DMS79 treated with DMSO at 0.1 percent for 48 hours (cell line): ENCODE measurements at places on chromosomes 1 and 21.

GRCh38 chr1:169044971-169045370, 61.5 kb upstream of the ATP1B1 start:
- no peak for DNase-seq

DNA sequence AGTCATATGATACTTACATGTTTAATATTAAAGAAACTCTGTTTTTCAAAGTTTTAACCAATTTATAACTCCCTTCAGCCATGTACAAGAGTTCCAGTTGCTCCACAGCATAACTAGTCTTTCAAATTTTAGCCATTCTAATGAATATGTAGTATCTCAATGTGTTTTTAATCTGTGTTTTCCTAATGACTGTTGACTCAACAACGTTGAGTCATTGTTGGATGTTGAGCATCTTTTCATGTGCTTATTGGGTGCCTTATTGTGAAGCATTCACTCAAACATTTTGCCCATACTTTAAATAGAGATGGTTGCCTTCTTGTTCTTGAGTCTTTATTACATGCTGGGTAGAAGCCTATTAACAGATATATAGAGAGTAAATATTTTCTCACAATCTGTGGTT, 240.2 kb upstream of the LYPLAL1 start:
- no peak for DNase-seq

GRCh38 chr1:38028105-38028591, 15.6 kb downstream of the UTP11 start:
- peak; percentile 63 for DNase-seq

GRCh38 chr1:150146849-150147542, 2.7 kb upstream of the PLEKHO1 start:
- no peak for DNase-seq

- DNase-seq = no peak
Measured at GRCh38 chr1:1332774-1333480, 1.8 kb downstream of the TAS1R3 start.

GRCh38 chr1:50981741-50982140, 11.7 kb downstream of the CDKN2C start:
- peak; percentile 84 for DNase-seq

DNA sequence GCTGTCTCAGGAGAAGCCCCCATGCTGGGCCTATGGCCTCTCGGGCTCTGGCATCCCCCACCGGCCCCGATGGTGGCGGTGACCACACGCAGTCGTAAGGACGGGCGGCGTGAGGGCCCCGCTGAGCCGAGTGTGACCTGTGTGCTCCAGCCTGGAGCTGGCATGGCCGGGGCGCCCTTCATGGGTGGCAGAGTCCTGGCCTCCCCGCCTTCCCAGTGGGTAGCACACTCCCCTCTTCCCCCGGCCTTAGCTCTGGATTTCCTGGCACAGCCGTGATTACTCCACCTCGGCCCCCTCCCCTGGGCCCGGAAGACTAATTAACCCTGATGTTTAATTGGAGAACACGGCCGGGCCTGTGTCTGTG, 44.6 kb downstream of the SLX9 start:
- no peak for DNase-seq

GRCh38 chr1:186531561-186532165, 70.7 kb upstream of the PDC start:
- no peak for DNase-seq

- no peak for DNase-seq
Measured at GRCh38 chr1:246691622-246692495, 32.4 kb upstream of the SCCPDH start.

DNA sequence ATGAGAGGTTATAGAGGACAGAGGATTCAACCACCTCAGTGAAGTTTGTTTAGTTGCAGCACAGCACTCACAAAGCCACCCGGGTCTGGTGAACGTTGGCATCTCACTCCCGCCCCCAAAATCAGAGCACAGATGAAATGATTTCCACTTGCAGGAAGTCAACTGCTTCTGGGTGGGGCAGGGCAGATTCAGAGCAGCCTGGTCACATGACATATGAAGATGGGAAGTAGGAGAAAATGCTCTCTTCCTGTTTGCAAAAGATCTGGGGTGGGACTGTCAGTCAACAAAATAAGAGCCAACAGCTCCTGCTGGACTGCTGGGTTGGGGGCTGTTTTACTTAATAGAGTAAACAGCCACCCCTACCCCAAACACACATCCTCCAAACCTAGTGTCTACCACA, 43.2 kb downstream of the LRRC71 start:
- no peak for DNase-seq

GRCh38 chr1:110361856-110362255, 22.7 kb downstream of the RBM15 start:
- DNase-seq = no peak

DNA sequence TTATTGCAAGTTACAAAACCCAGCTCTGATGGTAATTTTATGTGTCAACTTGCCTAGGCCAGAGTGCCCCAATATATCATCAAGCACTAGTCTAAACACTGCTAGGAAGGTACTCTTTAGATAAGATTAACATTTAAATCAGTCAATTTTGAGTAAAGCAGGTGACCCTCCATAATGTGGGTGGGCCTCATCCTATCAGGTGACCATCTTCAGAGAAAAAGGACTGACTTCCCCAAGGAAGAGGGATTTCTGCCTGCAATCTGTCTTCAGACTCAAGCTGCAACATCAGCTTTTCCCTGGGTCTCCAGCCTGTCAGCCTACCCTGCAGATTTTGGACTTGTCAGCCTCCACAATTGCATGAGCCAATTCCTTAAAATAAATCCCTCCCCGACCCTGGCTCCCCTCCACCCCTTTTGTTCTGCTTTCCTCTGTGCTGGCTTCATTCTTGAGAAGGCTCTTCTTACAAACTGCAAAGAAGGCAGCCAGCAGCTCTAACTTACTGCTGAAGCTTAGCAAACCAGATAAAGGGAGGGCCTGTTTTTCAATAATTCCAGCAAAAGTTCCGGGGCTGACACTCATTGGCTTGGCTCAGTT, 56.4 kb upstream of the RUNX3 start:
- no peak for DNase-seq

DNA sequence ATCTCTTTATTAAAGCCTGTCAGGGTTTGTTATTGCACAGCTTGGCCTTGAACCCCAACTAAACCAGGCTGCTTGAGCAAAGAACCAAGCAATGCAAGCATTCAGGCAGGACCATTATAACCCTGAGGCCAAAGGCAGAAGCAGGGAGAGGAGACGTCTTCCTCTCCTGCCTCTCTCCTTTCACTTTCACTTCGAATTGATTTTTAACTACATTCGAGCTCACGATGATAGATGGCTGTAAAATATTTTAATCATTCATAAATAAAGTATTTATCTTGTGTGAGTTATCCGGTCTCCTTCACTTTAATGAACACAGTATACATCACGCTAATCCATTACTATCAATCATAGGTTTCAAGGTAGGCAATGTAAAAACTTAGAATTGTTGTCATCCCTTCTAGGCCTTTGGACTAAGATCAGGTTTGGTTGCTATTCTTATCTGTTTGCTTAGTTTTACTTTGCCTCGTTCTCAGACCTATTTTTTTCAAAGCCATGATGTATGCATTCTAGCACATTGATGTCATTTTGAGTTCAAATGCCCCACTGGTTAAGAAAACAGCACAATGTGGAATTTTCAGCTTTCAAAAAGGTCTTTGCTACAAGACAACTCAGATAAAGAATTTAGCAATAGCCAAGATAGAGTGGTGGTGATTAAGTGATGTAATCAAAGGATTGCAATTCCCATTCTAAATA, 480.2 kb upstream of the RUNX1 start:
- peak; percentile 4 for DNase-seq

GRCh38 chr1:59364037-59364436, 67.1 kb downstream of the FGGY start:
- DNase-seq = no peak

GRCh38 chr1:244163861-244164510, 112.9 kb downstream of the ZBTB18 start:
- no peak for DNase-seq

DNA sequence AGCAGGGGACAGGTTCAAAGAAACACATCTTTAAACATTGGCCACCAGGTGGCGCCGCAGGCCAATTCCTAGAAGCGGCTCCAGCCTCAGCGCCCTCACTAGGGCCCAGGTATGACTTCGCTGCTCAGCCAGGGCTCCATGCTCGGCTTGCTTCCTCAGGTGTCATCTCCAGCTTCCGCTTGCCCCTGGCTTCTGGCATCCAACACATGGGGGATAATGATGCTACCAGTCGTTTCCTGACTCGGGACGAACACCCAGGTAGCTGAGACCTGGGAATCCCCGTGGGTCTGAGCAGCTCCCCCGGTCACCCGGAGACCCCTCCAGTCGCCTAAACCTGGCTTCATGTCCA, 8.5 kb upstream of the MEX3A start:
- DNase-seq = peak; percentile 77

DNA sequence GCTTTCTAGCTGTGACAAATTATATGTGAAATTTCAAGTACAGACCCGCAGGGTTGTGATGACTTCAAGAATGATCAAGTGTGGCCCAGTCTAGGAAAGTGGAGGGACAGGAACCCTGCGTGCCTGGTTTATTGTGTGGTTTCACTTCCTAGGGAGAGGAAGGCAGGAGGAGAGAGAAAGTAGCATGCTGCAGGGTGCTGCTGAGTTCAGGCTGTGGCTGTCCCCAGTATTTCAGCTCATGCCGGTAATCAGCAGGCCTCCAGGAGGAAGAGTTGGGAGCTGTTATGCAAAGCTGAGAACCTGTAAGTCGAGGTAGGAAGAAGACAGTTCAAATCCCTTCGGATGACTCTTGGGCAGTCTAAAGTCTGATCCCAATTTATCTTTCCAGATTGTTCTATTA, 140.4 kb downstream of the ROR1 start:
- no peak for DNase-seq

DNA sequence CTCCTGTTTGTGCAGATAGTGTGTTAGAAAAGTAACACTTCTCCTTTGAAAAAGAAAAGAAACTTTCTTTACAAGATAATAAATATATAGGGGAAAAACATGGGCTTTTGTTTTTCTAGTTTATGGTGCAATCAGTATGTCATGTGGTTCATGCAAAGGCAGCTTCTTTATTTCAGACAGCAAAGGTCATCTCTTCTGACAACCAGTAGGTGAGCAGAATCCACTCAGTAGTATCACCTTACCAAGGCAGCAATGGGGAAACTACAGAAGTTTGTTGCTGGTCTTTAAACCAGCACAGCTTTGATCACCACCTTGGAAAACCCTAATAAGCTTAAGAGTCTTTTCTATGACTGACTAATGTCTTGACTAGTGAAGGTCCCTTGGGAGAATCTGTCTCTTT, 13.0 kb upstream of the SAMSN1 start:
- DNase-seq = no peak

DNA sequence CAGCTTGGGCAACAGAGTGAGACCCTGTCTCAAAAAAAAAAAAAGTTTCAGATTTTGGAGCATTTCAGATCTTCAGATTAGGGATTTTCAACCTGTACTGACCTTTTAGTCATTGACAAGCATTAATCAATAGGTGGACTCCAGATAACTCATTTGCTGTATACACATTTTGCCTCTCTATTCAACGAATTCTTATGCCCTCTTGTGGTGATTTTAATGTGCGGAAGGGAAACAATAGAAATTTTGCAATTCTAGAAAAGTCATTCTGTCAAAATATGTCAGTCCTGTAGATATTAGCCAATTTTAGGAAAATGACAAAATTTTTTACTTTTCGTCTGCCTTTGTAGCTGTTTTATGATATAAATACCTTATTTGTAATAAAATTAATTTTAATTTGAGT, 11.6 kb upstream of the OR2G2 start:
- no peak for DNase-seq

- DNase-seq = no peak
Measured at GRCh38 chr1:165852871-165853270, 25.5 kb downstream of the UCK2 start.

DNA sequence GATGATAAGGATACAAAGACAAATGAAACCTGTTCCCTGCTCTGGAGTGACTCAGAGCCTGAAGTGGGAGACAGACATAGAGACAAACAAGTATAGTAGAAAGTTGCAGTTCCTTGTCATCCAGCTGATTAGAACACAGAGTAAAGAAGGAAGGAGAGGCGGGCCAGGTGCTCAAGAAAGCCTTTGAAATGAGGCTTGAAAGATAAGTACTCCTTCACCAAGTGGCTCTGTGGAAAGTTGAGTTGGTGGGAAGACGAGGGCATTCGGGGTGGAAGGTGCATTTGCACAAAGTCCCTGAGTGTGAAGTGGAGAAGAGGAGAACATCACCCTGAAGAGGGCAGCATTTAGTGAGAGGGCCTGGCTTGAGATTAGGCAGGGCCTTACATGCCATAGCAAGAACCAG, 17.0 kb downstream of the MARK1 start:
- peak; percentile 91 for DNase-seq

- DNase-seq = no peak
Measured at GRCh38 chr1:40030528-40031135, 9.9 kb upstream of the CAP1 start.

DNA sequence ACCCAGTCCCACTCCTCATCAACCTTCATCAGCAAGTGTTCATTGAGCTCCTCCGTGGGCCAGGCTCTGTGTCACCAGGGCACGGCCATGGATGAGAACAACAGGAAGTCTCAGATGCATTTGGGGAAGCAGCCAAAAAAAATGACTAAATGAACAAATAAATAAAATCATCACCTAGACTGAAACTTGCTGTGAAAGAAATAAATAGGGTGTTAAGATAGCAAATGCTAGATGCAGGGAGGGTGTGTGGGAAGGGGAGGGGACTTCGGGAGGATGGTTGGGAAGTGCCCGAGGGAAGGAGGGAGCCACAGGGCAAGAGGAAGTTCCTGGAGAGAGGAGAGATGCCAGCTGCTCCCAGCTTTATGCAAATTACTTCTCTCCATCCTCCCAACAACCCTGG, 696.7 kb downstream of the PTPRU start:
- peak; percentile 77 for DNase-seq

DNA sequence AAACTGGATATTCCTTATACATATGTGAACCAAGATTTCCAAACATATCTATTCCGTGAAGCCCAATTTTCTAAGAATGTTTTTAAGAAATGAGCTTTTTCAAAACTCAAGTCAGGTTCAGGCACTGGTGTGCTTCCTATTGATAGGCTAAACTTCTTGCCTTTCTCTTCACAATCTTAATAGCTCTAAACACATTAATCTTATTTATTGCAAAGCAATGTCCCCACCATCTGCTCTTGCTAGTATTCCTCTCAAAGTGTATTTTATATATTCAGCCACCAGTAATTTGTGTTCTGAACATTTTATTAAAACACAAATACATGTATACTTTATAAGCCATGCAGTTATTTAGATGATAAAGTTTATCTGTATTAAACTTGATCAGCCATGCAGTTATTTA, 11.5 kb downstream of the ZNF281 start:
- DNase-seq = no peak

DNA sequence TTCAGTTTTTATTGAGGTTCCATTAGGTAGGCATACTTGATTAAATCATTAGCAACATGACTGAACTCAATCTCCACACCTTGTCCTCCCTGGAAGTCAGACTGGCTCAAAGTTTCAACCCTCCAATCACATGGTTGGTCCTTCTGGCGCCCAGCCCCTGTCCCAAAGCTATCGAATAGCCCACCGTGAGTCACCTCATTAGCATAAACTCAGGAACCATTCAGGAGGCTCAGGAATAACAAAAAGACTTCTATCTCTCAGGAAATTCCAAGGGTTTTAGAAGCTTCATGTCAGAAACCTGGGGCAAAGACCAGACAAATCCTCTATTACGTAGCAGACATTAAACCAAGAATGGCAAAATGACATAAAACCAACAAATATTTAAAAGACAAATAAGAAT, 78.6 kb downstream of the RGS2 start:
- no peak for DNase-seq

GRCh38 chr1:18803851-18804250, 55.6 kb downstream of the TAS1R2 start:
- DNase-seq = no peak
